ENCODE measurements at places on chromosomes 2 and 18. TPM values are rescaled to one million over a fixed set of nuclear protein-coding genes. Genes with fewer than 3 reads are reported as not detected.

The PSTPIP2 gene
- total RNA-seq, result 4.4 TPM

The FAM124B gene
- total RNA-seq, result 0.22 TPM

The MYO1B gene
- total RNA-seq, result 143 TPM

The DLX2 gene
- 0.29 TPM for total RNA-seq

The PER2 gene
- total RNA-seq, result 5.9 TPM

The NT5C1B gene
- total RNA-seq, result not detected

The NPAS2 gene
- 17.2 TPM for total RNA-seq

The ARHGAP25 gene
- 0.44 TPM for total RNA-seq

The TMEM17 gene
- total RNA-seq, result 2.6 TPM
